ENCODE measurements at places on chromosomes 7 and 10. TPM values are rescaled to one million over a fixed set of nuclear protein-coding genes. Genes with fewer than 3 reads are reported as not detected.

DNA sequence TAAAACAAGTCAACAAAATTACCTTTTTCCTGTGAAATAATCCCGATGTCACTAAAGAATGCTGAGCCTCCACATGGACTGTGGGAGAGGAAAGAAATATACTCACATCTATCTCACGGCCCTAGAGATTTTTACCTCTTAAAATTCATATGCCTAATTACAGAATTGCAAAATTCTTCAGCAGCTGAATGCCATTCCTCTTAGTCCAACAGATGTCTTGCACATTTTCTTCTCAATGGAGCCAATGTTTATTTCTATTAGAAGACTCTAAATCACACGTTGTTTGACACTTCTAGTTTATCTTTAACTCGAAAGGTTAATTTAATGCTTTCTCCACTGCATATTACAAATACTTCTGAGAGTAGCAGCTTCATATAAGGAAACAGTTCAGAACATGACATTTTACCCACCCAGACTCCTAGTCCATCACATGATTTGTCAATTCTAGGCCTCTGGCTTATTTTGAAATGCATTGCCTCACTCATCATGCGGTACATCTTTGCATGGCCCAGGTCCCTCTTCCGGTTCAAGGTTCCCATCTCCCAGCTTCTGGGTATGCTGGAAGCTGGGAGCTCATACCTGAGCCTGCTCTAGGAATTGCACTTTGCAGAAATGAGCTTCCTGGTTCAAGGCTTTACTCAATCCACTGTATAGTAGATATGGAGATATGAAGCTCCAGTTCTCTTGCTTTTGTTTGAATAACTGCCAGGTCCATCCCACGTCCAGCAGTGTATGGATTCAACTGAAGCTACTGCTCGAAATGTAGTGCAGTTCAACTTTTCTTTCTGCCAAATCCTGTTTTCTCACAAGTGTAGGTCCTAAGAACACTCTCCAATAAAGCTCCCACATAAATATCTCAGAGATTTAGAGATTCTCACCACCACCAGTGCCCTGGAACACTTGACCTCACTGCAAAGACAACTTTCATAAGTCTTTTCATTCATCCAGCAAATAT lies 306.2 kb downstream of the GPR37 start:
- DNase-seq, result no peak

DNA sequence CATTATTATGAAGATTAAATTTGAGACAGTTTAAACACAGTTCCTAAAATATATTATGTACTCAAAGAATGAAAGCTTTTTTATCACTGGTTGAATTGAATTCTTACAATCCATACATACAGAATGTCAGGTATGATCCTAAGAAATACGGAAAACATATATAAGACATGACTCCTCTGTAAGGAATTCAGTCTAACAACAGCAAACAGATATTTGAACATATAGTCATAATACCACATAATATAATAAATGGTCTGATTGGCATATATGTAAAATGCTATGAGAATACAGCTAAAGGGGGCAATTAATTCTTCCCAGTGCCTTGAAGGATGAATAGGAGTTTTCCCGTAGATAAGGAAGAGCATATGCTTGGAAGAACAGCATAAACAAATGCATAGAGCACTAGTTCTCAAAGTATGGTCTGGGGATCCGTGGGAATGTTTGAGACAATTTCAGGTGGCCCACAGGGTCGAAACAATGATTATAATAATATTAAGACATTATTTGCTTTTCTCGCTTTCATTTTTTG lies 10.6 kb upstream of the ARID5B start:
- DNase-seq, result no peak

GRCh38 chr10:123781324-123781900 lies 110.2 kb downstream of the CPXM2 start:
- no peak for DNase-seq

DNA sequence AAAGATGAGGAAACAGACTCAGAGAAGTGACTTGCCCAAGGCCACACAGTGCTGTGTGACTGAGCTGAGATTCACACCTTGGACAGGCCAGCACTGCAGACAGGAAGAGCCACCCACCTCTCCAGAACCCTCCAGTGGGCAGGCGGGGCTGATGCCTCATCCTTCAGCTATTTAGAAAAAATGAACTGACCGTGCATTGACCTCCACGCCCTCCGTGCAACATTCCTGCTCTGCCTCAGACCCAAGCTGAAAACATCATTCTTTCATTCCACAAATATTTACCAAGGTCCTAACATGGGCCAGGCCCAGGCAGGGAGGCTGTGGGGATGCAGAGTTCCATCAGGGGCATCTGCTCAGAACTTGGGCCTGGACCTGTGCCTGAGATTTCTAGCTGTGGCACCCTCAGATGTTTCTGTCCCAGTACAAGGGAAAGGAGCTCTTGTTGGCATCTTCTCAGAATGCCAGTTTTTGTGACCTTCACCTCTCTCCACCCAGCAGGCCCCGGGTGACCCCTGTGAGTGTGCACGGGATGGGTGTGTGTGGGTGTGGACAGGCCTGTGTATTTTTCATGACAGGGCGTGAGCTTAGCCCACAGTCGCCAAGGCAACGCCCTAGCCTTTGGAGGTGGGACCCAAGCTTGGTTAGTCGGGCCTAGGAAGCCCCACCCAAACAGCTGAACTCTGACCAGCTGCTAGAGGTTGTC lies 6.5 kb downstream of the VSIR start:
- DNase-seq, result no peak

GRCh38 chr7:20839196-20839735 lies 52.6 kb upstream of the SP8 start:
- no peak for DNase-seq

DNA sequence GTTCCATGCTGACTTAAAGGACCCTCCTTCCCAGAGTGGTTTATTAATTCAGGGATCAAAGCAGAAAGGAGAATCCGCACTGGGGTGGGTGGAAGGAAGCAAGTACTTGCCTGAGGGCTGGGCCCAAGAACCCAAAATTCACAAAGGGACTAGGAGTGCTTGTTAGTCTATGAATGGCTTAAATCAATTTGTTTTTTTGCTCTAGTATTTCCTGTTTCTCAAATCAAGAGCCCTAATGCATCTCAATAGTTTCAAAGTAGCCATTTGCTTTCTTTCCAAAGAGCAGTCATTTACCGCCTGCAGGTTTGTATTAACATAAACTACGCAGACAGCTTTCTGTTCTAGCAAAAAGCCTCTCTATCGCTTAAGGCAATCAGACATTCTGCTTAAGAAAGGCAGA lies 44.2 kb upstream of the SLC35G1 start:
- DNase-seq, result no peak

DNA sequence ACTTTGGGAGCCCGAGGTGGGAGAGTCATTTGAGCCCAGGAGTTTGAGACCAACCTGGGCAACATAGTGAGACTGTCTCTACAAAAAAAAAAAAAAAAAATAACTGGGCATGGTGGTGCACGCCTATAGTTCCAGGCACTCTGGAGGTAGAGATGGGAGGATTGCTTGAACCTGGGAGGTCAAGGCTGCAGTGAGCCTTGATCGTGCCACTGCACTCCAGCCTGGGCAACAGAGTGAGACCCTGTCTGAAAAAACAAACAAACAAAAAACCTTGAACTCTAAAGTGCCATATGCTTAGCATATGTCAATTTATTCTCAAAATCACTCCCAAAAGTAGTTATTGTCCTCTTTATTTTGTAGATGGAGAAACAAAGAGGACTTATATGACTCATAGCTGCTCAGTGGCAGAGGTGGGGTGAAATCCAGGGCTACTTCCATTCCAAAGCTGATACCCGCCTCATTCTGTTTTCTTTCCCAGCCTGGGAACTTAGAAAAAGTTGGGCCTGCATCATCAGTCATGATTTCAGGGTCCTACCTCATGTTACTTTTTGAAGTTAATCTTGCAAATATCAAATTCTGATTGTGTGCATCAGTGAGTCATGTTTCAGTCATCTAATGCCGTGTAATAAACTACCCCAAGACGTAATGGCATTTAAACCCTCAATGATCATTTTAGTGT lies 13.3 kb downstream of the DHTKD1 start:
- no peak for DNase-seq

NAT16 gene
- 0.40 TPM for total RNA-seq

STEAP2 gene
- 16.3 TPM for total RNA-seq

CHAT gene
- 0.61 TPM for total RNA-seq

ADAM22 gene
- total RNA-seq, result 178 TPM

GPRIN2 gene
- 4.9 TPM for total RNA-seq

CALCR gene
- total RNA-seq, result 0.39 TPM

WEE2 gene
- 0.22 TPM for total RNA-seq
